ENCODE measurements at places on chromosomes 11 and 22.

DNA sequence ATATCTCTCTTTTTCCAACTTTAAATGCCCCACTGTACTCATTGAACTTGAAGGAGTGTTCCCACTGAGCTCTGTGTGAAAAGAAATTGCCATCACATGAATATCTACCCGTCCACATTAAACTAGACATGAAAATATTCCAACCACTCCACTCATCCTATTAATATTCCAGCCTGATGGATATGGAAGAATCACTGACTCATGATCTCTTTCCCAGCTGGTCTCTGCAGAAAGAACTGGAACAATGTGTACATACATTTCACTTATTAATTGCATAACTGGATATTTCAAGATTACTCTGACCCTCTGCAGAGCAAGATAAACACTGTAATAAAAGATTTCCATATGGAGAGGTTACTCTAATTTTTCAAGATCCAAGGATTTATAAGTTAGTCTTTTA, 711.1 kb upstream of the LRRC4C start:
- DNase-seq = no peak

- no peak for DNase-seq
These were observed 18.1 kb downstream of the POLA2 start for GRCh38 chr11:65279741-65280440.

- no peak for DNase-seq
These were observed 874 bp upstream of the IL17RA start for GRCh38 chr22:17083811-17084441.

GRCh38 chr11:127950162-127950561, 637.2 kb downstream of the ETS1 start:
- no peak for DNase-seq

GRCh38 chr11:130908770-130909625, 7.3 kb downstream of the SNX19 start:
- DNase-seq = no peak

GRCh38 chr22:17371448-17371847, 2.2 kb downstream of the CECR2 start:
- DNase-seq = no peak

- no peak for DNase-seq
These were observed 13.5 kb downstream of the PLET1 start for GRCh38 chr11:112247201-112247600.

All from germinal center (tissue), 1 donor.